ENCODE measurements at places on chromosomes 3 and 15.

DNA sequence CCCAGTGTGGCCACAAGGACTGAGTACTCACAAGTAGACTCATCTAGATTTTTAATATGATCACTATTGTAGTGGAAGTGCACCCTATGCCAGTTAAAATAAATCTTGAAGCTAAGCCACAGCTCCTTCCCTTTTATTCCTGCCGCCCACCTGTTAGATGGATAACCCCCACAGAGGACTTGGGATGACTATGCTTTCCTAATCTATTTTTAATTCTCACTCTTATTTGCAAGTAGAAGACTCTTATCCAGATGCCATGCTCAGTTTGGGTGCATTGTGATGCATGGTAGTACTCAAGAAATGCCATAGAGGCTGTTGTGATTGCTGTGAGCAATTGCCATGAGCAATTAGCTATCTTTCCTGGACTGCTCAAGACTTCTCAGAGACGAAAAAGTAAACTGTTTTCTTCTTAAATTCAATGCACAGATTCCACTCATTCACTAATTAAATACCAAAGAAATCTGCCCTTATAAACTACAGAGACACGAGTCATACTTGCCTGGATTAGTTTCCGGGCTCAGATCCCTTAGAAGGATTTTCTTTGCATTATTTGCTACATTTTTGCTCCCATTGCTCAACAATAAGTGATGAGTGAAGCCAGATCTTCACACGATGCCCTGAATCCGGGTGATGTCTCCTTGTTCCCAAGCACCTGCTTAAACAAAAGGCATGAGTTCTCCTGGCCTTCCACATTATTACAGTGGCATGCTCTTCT, 472.1 kb downstream of the SOX2 start:
- DNase-seq = no peak

GRCh38 chr3:58188921-58189451, 21.8 kb downstream of the DNASE1L3 start:
- DNase-seq = no peak

- DNase-seq = no peak
Observed at GRCh38 chr3:157566596-157566995, 63.4 kb upstream of the VEPH1 start.

DNA sequence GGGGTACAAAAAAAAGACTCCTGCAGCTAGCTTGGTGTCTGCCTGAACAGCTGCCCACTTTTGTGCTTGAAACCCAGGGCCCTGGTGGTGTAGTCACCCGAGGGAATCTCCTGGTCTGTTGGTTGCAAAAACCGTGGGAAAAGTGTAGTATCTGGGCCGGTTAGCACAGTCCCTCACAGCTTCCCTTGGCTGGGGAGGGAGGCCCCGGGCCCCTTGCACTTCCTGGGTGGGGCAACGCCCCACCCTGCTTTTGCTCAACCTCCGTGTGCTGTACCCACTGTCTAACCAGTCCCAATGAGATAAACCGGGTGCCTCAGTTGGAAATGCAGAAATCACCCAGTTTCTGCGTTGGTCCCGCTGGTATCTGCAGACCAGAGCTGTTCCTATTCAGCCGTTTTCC, 211.7 kb upstream of the ZPLD1 start:
- no peak for DNase-seq

DNA sequence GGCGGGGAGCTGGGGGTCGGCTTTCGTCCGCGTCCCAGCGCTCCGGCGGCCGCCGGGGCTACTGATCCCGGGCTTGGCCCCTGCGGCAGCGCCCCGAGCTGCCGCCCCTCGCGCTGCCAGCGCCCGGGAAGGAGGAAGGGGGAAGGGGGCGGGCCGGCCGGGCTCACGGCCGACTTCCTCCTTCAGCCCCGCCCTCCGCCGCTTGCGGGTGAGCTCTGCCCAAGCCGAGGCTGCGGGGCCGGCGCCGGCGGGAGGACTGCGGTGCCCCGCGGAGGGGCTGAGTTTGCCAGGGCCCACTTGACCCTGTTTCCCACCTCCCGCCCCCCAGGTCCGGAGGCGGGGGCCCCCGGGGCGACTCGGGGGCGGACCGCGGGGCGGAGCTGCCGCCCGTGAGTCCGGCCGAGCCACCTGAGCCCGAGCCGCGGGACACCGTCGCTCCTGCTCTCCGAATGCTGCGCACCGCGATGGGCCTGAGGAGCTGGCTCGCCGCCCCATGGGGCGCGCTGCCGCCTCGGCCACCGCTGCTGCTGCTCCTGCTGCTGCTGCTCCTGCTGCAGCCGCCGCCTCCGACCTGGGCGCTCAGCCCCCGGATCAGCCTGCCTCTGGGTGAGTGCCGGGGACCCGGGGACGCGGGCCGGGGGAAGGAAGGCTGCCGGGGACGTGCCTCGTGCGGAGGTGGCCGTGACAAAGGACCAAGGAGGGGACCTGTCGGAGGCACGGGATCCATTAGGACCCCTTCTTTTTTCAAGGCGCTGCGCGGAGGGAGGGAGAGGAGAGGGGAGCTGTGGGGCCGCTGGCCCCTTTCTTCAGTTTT, at the start of gene SEMA4B:
SEMA4B (plus strand) TSS at position 201 of the 814 bp plus-strand sequence; CDS start at position 450, 249 bp downstream.
- DNase-seq = no peak

DNA sequence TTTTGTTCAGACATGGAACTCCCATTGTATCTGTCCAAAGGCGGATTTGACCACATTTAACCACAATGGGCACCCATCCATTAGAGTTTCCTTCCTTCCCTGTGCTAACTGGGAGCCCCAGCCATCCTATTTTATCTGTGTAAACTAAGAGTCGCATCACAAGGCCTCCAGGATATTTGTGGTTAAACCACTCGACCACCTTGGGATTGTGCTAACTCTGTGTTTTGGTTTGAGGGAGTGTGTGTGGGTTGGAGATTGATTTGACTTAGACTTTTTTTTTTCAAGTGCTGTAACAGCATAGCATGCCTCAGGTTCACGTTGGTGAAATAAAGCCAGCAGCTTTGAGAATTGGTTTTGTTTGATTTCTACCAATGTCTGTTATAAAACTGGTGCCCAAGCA, 100.4 kb upstream of the TP63 start:
- DNase-seq = peak; percentile 30

DNA sequence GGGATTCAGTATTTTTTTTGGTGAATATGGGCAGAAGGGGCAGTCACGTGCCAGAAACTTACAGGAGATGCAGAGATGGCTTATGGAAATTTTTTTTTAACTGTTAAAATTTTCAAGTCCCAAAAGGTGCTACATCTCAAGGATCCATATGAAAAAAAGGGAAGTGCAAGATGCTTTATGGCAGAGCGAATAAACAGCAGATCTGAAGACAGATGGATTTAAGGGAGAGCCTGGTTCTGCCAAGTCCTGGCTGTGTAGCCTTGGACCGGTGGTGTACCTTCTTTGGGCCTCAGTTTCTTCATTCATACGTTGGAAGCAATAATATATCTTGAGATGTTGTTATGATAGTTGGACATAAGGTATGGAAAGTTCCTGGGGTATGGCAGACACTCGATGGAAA, 91.5 kb upstream of the ARRDC4 start:
- DNase-seq = no peak

GRCh38 chr15:95401587-95401986, 928.9 kb upstream of the NR2F2 start:
- no peak for DNase-seq

- DNase-seq = no peak
Observed at GRCh38 chr3:146739203-146739671, 134.1 kb upstream of the PLSCR5 start.

DNA sequence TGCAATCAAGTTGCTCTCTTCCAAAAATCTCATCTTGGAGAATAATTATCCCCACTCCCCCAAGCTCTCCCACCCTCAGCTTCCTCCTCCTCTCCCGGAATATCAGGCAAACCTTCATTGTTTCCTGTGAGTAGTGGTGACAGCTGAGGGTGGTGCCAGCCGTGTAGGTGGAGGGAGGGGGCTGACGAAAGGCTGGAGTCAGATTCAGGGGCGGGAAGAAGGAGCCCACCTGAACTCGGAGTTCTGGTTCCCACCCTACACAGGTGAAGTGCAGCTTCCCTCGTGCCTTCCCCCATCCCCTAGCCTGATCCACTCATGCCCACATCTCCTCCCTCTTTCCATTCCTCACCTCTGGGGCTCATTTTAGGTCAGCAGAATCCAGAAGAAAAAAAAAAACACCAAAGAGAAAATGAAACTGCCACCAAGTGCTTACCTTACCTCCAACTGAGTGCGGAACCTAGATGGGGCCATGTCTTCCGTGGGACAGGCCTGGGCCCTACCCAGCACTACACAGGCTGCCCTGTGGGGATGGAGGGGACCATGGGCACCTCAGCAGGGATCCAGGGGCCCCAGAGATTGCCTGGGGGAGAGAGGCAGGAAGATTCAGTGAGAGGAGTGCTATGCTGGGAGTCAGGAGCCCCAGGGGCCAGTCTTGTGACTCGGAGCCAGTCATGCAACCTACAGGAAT, 81.3 kb downstream of the ADCY5 start:
- DNase-seq = no peak

- no peak for DNase-seq
Observed at GRCh38 chr3:186524616-186525015, 19.6 kb downstream of the CRYGS start.

DNA sequence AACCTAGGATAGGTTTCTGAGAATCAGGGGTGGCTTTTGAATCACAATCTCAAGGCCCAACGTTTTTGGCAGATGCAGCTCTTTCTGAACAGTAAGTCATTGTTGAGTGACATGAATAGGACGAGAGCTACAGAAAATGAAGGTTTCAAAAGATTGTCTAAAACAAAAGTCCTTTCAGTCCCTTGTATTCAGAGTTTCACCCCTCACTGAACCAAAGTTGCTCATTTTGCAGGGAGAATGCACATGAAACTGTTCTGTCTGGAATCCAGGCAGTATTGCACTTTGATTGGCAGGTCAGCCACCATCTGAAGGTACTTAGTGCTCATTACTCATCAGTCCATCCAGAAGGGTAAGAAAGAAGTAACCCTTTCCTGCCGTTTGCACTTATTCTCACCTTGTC, 24.1 kb upstream of the RASGRP1 start:
- DNase-seq = peak; percentile 48

GRCh38 chr15:76376029-76376428, 39.5 kb downstream of the ISL2 start:
- no peak for DNase-seq

DNA sequence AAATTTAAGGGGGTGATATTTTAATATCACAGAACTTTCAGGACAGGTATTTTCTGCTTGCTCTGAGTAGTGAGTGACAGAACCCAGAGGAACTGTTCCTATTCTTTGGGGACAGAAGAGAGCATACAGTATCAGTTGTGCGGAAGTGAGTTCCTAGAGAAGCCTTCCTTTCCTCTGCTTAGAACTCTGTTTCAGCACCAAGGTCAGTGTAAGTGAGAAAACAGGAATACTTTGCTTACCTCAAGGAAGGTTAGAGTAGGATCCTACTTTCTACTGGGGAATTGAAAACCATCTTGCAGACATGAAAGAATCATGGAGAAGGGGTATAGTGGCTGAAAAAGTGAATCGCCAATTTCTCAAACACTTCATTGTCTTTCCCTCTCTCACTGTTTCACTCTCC, 542.4 kb downstream of the SQOR start:
- DNase-seq = no peak

DNA sequence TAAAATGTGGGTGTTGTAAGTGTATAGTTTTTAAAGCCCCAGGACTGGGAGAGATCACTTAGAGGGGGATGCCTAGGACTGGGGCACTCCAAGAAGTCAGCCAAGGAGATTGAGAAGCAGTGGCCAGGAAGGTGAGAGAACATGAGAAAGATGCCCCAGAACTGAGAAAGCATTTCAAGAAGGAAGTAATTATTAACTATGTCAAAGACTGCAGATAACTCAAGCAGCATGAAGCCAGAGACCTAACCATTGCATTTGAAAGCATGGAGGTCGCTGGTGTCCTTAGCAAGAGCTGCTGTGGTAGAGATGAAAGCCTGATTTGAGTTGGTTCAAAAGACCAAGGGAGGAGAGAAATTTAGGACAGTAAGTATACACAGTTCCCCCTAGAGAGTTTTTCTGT, 30.6 kb upstream of the SLC2A2 start:
- no peak for DNase-seq

GRCh38 chr3:125402639-125403038, 27.5 kb upstream of the ZNF148 start:
- no peak for DNase-seq

DNA sequence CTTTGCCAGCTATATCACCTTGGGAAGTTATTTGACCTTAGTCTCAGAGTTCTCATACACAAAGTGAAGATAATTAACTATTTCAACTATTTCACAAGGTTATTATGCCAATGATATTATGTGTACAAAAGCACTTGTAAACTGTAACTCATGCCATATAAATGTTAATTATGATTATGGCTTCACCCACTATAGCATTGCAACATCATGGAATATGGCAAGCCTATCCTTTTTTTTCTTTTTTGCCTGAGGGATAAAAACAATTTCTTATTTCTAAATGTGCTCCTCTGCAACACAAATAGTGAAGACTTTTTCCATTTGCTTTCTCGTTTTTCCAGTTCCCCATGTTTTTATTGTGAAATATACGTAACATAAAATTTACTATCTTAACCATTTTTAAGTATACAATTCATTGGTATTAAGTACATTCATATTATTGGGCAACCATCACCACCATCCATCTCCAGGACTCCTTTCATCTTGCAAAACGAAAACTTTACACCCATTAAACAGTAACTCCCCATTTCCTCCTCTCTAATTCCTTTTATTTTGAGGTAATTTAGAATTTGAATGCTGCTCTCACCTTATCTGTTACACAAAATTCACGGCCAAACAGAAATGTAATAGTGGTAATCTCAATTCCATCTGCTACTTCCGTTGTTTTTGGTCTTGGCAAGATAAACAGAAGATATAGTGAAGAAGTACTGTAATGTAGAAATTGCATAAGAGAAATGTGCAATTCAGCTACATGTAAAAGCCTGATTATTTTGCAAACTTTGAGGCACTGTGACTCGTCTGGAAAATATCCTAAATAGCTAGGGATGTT, 46.3 kb downstream of the NANOGP8 start:
- DNase-seq = no peak

GRCh38 chr15:58369261-58369701, 62.5 kb upstream of the LIPC start:
- DNase-seq = peak; percentile 94

GRCh38 chr3:97105989-97106651, 291.7 kb downstream of the EPHA6 start:
- no peak for DNase-seq

- DNase-seq = no peak
Observed at GRCh38 chr3:196636369-196637349, 2.8 kb upstream of the NRROS start.

- no peak for DNase-seq
Observed at GRCh38 chr3:171812811-171813210, 2.5 kb upstream of the PLD1 start.

DNA sequence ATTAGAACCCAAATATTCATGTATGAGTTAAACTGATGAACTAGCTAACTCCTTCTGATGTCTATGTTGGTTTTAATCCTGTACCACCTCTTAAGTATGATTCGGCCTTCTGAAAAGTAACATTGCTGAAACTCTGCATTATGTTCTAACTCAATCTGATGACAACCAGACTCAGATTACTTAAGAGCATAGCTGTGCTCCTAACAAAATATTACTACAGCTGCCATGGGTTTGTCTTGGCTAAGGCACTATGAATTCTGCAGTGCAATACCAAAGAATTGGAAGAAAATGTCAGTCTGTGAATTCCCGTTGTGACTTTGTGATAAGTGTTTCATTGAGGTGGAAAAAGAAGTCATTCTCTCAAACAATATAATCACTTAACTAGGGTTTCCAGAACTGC, 224.4 kb downstream of the ZMAT3 start:
- peak; percentile 44 for DNase-seq

GRCh38 chr15:41695750-41696436, 35.7 kb downstream of the MGA start:
- no peak for DNase-seq

- peak; percentile 77 for DNase-seq
Observed at GRCh38 chr3:12400616-12401194, 83.6 kb upstream of the TSEN2 start.
